ENCODE measurements at places on chromosomes 11 and 22.

DNA sequence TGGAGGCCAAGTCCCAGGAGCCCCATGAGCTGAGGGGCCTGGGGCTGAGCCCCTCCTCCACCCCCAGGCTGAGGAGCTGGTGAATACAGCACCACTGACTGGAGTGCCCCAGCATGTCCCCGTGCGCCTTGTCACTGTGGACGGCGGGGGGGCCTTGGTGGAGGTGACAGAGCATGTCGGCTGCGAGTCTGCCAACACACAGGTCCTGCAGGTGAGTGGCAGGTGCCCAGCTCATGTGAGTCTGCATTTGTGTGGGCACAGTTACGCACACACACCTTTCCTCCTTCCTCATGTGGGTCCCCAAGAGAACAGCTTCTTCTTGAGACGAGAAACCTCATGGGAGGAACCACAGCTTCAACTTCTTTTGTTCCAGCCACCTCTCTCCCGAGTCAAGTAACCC, 7.7 kb downstream of the TMEM132A start:
- no peak for DNase-seq

- no peak for DNase-seq
Measured at GRCh38 chr11:89537936-89538335, 46.8 kb upstream of the NOX4 start.

DNA sequence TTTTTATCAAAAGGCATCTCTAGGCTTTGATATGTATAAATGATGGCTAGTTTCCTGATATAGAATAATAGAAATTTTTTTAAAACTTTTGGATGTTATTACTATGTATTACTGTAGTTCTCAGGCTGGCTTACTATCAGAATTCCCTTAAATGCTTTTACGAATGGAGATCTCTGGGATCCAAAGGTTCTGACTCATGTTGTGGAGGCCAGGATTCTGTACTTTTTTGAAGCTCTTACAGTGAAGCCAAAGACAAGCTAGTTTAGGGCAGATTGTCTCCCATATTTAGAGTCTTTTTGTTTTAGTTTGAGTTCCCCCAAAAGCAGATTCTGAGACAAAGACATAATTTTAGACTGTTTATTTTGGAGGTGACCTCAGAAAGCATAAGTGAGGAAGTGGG, 265.9 kb upstream of the SESN3 start:
- no peak for DNase-seq

GRCh38 chr11:109978895-109979294, 114.3 kb upstream of the ZC3H12C start:
- no peak for DNase-seq

GRCh38 chr22:40853961-40854360, 2.5 kb downstream of the ST13 start:
- no peak for DNase-seq

GRCh38 chr11:65927904-65928397, 8.7 kb downstream of the DRAP1 start:
- DNase-seq, result peak; percentile 50

GRCh38 chr11:10538924-10539323, 2.1 kb downstream of the RNF141 start:
- DNase-seq, result no peak

- DNase-seq, result no peak
Measured at GRCh38 chr11:2218031-2218633, 46.5 kb upstream of the TH start.

GRCh38 chr11:1608363-1608762, at the start of gene KRTAP5-3:
Gene KRTAP5-3, minus strand, starts transcription at chr11:1608463. Its CDS starts 78 bp downstream, at chr11:1608385.
- DNase-seq, result no peak

- DNase-seq, result no peak
Measured at GRCh38 chr11:2140411-2141400, 1.5 kb upstream of the IGF2 start.

DNA sequence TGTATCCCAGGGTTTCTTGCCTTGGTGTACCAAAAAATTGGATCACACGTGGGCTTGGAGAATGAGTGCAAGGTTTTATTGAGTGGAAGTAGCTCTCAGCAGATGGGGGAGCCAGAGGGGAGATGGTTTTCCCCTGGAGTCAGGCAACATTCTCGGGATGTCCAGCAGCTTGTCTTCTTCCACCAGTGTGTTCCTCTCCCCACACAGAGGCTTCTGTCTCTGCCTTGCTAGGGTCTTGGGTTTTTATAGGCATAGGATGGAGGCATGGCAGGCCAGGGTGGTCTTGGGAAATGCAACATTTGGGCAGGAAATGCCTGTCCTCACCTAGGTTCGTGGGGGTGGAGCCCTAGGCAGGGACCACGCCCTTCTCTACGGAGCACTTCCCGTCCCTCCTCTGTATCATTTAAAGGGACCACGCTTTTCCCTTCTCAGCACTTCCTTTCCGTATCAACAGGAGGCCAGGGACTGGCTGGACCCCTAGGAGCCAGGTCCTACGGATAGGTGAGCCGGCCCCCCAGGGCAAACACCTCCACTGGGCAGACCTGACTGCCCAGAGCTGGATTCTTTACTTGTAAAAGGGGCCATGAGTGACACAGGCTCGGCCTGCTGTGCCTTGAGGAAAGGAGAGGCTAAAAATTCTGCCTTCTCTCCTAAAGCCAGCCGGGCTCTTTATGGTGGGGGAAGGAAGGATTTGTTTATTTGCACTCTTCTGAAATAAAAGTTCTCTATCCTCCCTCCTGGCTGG, 55.3 kb upstream of the CCDC188 start:
- DNase-seq, result peak; percentile 67

DNA sequence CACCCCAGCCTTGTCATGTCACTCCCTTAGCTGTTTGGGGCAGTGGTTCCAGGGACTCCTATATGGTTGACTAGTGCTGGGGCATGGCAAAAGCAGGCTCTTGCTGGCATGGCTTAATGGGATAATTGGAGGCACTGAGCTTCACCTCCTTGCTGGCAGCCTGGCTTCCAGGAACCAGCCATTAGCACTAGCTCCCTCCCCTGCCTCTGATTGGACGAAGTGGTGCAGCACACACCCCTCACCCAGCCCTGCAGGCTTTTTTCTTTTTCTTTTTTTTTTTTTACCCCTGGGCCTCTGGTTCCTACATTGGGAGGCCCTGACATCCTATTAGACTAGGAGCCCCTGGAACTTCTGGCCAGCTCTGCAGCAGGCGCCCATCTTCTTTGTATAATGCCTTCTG, 18.6 kb downstream of the PHLDB1 start:
- no peak for DNase-seq

DNA sequence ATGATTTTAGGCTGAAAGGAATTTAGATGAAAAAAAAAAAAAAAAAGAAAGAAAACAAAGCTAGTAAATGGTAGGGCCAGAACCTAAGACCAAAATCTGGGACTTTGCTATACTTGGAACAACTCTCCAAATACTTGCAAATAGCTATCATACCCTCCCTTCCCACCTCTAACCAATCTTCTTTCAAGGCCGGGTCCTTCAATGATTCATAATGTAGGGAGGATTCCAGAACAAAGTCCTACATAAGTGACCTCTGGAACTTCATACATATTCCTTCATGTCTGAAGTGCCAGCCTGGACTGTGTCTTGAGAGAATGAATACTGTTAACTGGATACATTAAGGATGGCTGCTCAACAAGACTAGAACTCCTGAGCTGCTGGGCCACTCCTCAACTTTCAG, 9.9 kb downstream of the STK33 start:
- no peak for DNase-seq

DNA sequence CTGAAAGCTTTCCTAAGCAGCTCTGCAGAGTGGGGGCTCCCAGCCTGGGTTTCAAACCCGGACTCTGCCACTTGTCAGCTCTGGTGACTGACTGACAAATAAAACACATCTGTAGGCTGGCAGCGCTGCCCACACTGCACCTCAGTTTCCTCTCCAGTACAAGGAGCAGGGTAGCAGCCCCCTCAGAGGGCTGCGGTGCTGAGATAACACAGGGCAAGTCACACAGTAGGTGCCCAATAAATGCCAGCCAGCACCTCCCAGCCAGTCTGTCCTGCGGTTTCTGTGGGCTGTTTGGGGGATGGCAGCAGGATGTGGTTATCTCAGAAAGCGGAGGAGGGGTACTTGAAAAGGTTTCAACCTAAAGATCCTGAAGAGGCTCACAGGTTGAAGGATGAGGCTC, 1.5 kb downstream of the SYT12 start:
- peak; percentile 21 for DNase-seq

- DNase-seq, result no peak
Measured at GRCh38 chr22:27895600-27895999, 23.5 kb downstream of the PITPNB start.

GRCh38 chr22:33658775-33659174, 261.5 kb downstream of the LARGE1 start:
- no peak for DNase-seq

DNA sequence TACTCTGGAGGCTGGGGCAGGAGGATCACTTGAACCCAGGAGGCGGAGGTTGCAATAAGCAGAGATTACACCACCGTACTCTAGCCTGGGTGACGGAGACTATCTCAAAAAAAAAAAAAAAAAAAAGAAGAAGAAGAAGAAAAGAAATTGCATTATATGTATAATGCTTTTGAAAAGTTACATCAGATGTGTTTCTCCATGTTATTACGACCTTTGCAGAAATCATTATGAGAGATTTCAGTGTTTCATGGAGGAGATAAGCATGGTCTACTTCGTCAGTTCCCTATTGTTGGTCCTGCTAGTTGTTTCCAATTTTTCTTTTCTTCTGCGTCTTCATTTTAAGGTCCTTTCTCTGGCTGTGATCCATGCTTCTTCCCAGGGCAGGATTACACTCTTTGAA, 3.0 kb downstream of the MIAT start:
- DNase-seq, result no peak

DNA sequence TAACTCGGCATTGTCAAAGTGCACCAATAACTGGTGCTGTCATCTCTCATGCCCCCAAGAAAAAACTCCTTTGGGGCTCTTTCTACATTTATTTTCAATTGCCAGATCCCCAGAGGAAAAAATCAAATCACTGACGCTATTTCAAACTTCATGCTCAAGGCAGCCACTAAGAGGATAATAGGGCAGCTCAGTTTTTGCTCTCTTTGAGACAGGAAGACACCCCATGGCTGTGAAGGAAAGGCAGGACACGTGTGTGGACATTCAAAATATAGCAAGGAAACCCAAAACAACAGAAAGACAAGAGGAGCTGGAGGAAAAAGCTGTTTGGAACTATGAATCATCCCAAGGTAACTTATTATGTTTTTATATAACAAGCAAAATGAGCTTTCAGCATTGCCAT, 83.7 kb downstream of the SERGEF start:
- DNase-seq, result no peak

GRCh38 chr11:87056091-87056490, 18.4 kb downstream of the TMEM135 start:
- no peak for DNase-seq

- DNase-seq, result no peak
Measured at GRCh38 chr11:73259406-73260126, 12.6 kb upstream of the P2RY6 start.

- DNase-seq, result no peak
Measured at GRCh38 chr22:38236786-38237185, 35.0 kb downstream of the MAFF start.

- no peak for DNase-seq
Measured at GRCh38 chr22:37397226-37397625, 30.1 kb downstream of the ELFN2 start.

DNA sequence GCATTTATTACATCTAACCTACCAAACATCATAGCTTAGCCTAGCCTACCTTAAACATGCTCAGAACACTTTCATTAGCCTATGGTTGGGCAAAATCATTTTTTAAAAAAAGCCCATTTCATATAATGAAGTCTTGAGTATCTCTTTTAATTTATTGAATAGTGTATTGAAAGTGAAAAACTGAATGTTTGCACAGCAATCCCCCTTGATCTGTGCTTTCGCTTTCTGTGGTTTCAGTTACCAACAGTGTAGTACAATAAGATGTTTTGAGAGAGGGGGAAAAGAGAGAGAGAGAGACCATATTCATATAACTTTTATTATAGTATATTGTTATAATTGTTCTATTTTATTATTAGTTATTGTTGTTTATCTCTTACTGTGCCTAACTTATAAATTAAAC, 8.4 kb upstream of the MAP6 start:
- DNase-seq, result no peak

- no peak for DNase-seq
Measured at GRCh38 chr11:65634905-65635731, 2.8 kb upstream of the SIPA1 start.

DNA sequence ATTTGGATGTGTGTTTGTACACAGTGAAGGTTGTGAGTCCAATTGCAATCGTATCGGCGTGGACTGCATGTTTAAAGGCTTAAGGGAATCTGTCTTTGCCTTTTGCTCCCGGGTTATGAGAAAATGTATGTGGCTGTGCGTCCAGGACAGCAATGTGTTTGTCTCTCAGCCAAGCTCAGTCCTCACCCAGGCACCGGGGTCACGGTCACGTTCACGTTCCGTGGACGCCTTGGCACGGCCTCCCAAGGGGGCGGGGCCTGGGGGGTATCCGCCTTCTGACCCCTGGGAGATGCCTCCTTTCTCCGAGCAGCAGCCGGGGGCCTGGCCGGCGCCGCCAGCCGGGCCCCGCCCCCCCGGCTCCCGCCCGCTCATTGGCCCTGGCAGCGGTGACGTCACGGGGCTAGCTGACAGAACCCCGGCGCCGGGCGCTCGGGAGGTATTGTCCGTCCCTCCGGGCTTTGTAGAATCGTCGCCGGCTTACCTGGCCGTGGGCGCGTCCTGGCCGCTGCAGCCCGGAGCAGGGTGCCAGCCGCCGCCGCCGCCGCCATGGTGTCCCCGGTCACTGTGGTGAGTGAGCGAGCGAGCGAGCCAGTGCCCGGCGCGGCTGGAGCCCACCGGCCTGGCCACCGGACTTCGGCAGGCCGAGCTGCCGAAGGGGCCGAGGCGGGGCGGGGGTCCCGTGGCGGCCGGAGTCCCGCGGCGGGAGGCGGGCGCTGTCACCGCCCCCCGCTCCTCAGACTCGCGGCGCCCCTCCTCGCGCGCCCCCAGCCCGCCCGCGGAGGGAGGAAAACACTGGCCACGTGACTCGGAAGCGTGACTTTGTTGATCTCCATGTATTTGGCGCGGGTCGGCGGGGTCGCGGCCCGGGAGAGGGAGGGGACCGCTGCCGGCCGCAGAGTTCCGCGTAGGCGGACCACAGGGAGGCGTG, at the start of gene TMEM86A:
Gene TMEM86A (plus strand): TSS at position 439 of the 928 bp plus-strand sequence. CDS start 108 bp downstream, at position 547.
- DNase-seq, result peak; percentile 86

GRCh38 chr11:120881596-120881995, 142.3 kb upstream of the TBCEL start:
- no peak for DNase-seq

- DNase-seq, result no peak
Measured at GRCh38 chr11:43164831-43165230, 147.0 kb upstream of the API5 start.

DNA sequence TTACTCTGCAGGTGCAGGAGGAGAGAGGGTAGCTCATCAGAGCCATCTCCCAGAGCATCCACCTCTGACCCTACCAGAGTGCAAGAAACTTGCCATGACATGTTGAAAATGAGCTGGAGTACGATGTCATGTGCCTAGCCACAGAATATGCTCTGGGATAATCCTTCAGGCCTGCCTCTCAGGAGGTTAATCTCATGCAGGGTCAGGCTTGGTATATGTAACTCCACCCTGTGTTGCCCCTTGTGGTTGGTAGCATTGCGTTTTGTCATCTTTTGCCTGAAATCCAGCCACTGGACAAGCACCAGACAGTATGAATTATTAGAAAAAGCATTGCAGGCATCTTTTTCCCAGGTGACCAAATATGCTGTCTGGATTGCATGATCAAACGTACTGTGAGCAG, 36.2 kb downstream of the CNTF start:
- no peak for DNase-seq

- DNase-seq, result no peak
Measured at GRCh38 chr11:15206791-15207190, 92.1 kb downstream of the INSC start.

Data from stimulated activated CD4-positive, alpha-beta T cell treated with anti-CD3 and anti-CD28 coated beads, TNF-alpha, amount 100 ng/mL, for 48 hours (primary cell).